ENCODE measurements at places on chromosomes 1 and 21. TPM values are rescaled to one million over a fixed set of nuclear protein-coding genes. Genes with fewer than 3 reads are reported as not detected.

- DNase-seq = peak; percentile 43
Observed at GRCh38 chr1:119052267-119052666, 64.1 kb upstream of the TBX15 start.

DNA sequence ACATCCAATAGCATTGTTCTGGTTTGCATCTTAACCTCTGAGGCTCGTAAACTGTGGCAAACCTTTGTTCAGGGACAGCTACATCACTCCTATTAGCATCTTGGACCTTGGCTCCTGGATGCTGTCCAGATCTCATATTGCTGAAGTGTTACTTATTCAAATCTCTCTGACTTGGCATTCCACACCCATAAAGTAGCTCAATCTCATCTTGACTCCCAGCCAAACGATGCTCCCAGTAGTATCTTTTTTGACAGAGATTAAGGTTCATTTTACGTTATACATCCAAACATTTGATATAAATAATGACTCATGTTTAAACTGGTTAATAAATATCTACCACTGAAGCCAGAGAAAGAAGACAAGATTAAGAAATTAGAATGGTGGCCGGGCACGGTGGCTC lies 4.4 kb upstream of the FLVCR1 start:
- DNase-seq = no peak

- no peak for DNase-seq
Observed at GRCh38 chr21:15744926-15745325, 15.1 kb downstream of the USP25 start.

The ANXA9 gene
- 2.5 TPM for polyA plus RNA-seq

Measured in forelimb muscle (tissue), 1 donor.